HEK293T (cell line): ENCODE measurements at places on chromosomes 7 and 10.

DNA sequence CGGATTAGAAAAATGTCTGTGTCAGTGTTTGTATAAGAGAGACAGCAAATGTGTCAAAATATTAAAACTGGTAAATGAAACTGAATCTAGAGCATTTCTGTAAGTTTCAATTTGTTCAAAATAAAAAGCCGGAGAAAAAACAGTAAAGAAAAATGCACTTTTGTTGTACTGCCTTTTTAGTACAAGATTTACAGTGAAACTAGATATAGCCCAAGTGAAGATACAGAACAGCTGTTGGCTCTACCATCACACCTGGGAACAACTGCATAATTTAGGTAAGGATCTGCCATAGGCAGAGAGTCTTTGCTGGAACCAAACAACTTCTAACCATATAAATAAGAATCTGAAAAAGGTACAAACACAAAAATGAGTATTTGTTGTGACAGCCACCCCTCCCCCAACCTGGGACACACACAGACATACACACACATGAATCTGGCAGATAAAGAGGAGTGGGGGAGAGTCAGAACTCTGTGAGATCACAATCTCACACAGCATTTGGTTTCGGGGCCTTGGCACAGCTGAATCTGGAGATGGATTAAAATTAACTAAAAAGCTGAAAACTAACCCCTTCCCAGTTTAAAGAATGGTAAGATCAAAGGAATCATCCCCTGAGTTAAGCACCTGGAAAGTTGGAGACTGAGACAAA is 54.8 kb downstream of the DPY19L1 start:
- no peak for DNase-seq

GRCh38 chr7:48786951-48787350 is 137.4 kb upstream of the CDC14C start:
- no peak for DNase-seq

- DNase-seq = no peak
Observed at GRCh38 chr7:36875794-36876193, 151.5 kb upstream of the AOAH start.

- no peak for DNase-seq
Observed at GRCh38 chr7:35792873-35793489, 7.9 kb upstream of the SEPTIN7 start.

DNA sequence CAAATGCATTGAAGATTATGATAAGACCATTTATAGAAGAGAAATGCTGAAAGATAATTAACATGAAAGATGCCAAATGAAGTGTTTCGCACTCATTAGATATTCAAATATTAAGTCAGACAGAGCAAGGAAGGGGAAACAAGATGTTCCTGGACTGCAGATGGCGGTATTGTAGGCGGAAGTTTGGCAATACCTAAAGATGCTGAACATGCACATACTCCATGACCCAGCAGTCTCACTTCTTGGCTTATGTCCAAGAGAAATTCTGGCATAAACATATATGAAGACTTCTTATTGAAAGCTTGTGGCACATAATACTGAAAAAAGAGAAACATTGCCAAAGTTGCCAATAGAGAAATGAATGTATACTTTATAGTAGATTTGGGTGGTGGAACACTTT is 325.4 kb upstream of the SEMA3C start:
- peak; percentile 14 for DNase-seq

DNA sequence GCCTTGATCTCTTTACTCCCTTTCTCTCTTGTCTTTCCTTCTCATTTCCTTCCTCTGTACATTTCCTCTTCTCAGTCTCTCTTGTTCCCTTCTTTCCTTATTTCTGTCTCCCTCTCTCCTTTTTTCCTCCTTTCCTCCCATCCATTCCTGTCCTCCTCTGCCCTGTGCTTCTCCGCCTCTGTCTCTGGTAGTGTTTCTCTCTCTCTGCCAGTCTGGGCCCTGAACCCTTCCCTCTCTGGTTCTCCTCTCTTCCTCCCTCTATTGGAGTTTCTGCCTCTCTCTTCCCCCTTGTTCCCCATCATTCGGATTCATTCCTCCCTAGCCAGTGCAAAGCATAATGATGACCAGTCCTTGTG is 13.2 kb upstream of the PAX2 start:
- DNase-seq = no peak

DNA sequence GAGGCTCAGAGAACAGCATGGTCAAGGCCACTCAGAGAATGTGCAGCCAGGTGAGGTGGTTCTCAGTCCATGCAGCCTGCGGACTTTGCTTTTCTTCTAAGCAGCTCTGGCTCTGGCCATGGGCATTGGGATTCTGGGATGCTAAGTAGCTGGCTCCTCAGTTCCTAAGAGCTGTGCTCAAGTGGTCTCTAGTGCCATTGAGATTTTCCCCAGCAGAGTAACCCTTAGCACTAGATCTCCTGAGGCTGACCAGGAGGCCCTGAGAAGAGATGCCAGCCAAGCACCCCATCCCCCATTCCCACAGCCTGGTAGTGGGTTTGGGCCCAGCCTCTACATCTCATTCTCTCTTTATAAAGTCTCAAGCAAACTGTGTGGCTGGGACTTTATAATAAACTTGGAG is 77.1 kb downstream of the KCNMA1 start:
- DNase-seq = no peak

DNA sequence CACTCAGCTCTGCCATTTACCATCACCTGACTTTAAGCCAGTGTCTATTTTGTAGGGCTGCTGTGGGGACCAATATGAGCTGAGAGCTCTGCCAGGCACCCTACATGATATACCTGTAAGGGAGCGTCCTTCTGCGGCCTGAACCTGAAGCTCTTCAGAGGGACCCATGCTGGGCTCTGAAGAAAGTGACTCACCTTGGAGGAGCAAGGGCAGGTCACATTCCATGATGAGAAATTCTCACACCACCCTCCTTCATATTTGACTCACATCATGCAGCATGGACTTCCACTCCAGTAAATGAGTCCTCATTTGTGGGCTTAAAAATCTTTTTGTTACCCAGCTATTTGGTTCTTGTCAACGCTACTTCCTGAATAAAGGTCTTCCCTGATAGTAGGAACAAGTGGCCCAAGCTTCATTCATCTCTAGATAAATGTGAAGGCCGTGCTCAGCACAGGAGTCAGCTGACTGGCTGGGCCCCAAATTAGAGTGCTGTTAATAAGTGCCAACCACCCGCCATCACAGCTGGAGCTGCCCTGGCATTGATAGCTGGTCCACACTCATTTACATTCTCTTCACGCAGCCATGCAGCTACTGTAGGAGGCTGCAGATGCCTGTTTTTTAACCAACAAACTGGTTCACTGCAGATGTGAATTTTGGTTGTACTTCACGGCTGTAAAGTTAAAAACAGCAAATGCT is 78.4 kb downstream of the RNF216 start:
- no peak for DNase-seq

- DNase-seq = no peak
Observed at GRCh38 chr10:3537518-3537917, 247.5 kb downstream of the KLF6 start.

- no peak for DNase-seq
Observed at GRCh38 chr7:88111954-88112471, 107.8 kb downstream of the SRI start.

DNA sequence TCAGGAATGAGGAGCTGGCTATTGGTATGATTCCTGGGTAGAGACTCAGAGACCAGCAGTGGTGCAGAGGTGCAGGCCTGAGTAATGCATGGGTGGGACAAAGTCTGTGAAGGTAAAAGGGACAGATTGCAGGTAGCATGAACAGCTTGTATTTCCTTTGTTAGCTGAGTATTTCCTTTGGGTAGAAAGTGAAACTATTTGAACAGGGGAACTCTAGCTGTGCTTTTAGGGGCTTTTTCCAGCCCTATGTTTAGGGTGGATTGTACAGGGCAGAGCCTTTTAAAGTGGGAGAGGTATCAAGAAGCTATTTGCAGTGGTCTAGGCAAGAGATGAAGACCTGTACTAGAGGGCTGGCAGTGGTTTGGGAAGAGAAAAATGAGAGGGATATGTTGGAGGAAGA is 739.9 kb downstream of the REEP3 start:
- no peak for DNase-seq

DNA sequence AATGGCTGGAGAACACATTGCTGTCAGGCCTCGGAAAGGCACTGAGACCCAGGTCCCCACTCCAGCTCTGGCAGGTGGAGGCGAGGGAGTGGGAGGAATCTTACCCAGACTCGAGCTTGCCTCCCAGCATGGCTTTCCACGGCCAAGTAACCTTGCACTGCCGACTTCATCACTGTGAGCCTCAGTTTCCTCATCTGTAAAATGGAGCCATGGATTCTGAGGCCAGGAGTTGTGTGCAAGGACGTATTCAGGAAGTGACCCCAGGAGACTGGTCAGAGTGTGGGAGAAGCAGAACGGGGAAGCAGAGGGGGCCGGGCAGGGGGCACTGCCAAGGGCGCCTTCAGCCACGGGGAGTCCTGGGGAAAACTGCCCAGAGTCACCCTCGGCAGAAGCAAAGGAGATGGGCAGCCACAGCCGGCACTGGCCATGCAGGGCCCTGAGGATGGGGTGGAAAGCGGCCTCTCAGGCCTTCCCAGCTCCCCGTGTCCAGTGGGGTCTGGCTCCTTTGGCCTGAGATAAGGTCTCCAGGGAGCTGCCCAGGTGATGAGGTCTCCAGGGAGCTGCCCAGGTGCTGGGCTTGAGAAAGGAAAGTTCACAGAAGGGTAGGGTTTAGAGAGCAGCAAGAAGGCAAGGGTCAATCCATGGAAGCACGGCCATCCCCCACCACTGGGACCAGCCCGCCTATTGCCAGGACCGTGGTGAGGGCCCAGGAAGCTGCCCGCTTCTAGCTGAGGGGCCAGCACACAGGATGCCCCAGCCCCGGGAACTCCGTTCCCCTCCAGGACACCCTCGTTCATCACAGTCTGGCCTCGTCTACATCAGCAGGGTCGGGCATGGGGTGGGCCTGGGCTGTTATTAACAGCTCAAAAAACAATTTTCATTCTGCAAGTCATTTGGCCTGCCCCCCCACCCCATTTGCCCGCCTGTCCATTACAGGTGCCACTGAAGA is 34.3 kb upstream of the EN2 start:
- DNase-seq = no peak

DNA sequence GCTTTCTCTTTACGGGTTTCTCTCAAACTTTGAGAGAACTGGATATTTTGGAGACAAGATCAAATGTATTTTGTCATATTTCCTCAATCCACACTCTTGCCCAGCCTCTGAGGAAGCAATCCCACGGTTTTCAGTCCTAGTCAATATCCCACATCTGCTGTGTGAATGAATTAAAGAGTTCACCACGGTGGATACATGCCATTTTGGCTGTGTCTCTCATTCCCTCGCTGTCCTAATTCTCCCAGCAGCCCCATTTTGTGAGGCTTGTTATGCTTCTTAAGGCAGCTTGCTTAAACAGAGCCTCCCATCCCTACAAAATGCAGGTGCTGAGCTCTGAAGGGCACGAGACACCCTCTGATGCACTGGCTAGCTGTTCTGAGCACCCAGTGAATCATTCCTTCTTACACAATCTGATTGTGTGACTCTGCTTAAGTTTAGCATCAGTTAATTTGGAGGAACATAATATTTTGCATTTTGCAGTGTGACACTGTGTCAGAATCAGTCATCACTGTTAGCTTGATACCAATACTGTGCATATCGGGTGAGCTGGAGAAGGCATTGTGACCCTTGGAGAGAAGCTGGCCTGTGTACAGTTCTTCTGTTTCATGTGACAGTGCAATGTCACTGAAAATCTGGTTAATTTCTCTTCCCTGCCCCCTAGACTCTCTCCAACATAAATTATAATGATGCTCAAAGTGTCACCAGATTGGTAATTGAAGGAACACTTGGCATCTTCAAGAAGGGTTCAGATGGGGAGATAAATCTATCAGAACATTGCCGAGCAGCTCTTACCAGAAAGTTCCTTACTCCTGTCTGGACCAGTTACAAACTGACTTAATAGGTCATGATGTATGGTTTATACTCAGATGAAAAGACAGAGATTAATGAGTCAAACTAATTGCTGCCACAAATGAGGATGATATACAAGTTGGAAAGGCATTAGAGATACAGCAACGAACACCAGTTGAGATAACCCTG is 103.7 kb upstream of the AOAH start:
- no peak for DNase-seq

DNA sequence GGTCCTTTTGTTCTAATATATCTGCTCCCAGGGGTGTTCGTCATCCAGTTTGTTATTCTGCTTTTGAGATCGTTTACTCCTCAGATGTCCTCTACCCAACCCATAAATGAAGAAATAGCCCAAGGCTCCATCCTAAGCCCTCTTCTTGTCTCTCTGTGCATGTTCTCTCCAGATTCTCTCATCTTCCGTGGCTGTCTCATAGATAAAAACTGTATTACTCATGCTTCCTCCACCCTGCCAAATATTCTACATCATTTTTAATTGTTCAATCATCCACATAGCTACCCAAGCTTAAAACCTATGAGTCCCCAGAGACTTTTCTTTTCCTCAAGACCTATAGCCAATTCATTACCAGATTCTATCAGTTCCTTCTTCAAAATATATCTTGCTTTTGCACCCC is 44.9 kb downstream of the CAV1 start:
- no peak for DNase-seq

DNA sequence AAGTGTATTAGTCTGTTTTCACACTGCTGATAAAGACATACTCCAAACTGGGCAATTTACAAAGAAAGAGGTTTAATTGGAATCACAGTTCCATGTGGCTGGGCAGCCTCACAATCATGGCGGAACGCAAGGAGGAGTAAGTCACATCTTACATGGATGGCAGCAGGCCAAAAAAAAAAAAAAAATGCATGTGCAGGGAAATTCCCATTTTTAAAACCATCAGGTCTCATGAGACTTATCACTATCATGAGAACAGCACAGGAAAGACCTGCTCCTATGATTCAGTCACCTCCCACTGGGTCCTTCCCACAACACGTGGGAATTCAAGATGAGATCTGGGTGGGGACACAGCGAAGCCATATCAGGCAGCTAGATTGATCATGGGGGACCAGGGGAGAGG is 136.8 kb downstream of the EXOC4 start:
- DNase-seq = no peak

- no peak for DNase-seq
Observed at GRCh38 chr7:25624051-25624450, 395.8 kb upstream of the NPVF start.

- no peak for DNase-seq
Observed at GRCh38 chr7:149720372-149721083, 52.9 kb downstream of the ZNF467 start.

- DNase-seq = no peak
Observed at GRCh38 chr10:27529010-27529783, 25.1 kb downstream of the RAB18 start.

DNA sequence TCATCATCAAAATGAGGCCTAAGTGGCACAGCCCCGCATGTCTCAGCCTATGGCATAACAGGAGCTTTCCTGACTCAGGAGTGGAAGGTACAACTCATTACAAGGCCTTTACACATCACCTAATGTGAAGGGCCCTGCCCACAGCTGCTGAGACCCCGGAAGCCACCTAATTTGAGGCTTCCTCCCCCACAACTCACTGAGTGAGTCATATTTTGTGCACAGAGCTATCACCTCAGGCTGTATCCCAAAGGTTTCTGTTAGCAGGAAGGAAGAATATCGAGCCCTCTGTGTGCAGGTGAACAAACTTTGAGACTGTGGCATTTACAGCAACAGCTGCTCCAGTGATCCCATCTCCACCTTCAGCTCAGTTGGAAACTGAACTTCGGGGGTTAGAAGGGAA is 20.6 kb downstream of the HTR5A start:
- no peak for DNase-seq

GRCh38 chr10:126119599-126119998 is 223.2 kb downstream of the FANK1 start:
- DNase-seq = no peak

GRCh38 chr7:148621563-148621962 is 31.0 kb downstream of the C7orf33 start:
- no peak for DNase-seq
